ENCODE measurements at places on chromosomes 2 and 18.

- DNase-seq: peak; percentile 54
These were observed 385.6 kb upstream of the ID2 start for GRCh38 chr2:8296306-8296705.

- DNase-seq: no peak
These were observed 1260.5 kb upstream of the ACVR2A start for GRCh38 chr2:146584316-146584715.

DNA sequence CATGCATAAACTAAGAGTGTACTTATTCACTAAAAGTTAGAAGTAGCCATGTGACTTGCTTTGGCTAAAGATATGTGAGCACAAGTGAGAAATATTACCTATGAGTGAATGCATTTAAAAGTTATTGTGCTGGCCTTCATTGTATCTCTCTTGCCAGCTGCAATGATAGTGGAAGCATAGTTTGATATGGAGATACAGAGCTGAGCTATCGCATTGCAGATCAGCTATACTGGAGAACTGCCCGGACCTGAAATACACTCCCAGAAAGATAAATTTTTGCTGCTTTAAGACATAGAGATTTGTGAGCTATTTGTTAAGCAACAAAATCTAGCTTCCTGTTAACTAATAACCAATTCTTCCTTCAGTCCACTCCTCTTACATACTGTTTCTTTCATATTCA lies 571.1 kb downstream of the CPS1 start:
- DNase-seq: no peak

DNA sequence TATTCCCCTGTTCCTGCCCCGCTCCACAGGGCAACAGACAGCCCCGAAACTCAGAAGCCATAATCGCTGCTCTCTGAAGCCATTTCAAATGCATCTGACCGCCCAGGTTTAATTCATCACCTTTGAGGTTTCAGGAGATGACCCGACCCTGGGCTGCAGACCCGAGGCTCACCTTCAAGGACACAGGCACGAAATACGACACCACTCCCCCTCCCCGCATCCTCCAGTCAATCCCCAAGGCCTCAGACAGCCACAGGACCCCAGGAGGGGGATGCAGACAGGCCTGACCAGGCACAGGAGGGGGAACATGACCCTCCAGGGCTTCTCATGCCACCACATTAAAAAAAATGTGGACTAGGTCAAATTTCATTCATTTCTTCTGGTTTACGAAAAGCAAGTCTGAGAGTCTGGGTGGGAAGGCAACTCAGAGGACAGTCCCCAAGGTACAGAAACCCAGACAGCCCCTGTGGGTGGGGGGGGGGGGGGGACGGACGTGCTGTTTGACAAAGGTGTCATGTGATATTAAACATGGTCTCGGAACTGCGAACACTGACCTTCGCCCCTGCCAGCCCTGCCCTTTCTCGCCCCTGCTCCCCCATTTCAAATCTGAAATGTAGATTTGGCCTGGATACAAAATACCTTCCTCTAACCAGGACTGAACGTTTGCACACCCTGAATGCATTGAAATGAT lies 142.9 kb downstream of the BCL11A start:
- DNase-seq: no peak

DNA sequence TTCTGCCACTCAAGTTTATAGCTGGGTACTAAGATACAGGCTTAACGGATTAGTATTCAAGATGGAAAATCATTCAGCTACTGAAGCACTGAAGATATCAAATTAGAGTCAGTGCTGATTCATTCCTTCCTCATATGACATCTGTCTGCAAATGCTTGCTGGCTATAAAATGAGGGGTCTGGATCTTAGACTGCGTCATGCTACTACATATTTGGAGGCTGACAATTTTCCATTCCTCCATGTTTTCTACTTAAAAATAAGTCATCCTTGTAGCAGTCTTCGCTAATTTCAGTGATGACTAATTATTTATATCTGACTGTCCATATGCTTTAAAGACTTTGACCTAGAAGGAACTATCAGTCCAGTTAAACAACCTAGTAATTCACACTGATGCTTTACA lies 233.4 kb downstream of the RIT2 start:
- no peak for DNase-seq
